ENCODE measurements at places on chromosomes 7 and 10.

GRCh38 chr10:104274762-104275721 lies 6.1 kb downstream of the GSTO2 start:
- ATAC-seq: peak; percentile 85

DNA sequence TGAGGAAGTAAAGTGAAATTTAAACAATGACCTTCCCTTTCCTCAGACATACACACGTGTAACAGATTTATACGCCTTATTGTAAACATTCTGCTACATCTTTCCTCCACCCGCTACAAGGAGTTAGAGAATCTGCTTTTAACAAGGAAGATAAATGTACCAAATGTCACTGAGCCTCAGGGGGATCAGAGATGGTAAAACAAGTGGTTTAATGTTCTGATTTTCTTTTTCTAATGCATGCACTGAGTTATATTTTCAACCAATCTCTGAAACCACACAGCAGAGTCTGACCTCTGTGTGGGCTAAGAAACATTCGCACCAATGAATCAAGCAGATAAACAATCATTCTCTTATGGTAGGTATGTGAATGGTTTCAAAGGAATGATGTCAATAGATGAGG lies 599.5 kb downstream of the ARL4A start:
- no peak for ATAC-seq

DNA sequence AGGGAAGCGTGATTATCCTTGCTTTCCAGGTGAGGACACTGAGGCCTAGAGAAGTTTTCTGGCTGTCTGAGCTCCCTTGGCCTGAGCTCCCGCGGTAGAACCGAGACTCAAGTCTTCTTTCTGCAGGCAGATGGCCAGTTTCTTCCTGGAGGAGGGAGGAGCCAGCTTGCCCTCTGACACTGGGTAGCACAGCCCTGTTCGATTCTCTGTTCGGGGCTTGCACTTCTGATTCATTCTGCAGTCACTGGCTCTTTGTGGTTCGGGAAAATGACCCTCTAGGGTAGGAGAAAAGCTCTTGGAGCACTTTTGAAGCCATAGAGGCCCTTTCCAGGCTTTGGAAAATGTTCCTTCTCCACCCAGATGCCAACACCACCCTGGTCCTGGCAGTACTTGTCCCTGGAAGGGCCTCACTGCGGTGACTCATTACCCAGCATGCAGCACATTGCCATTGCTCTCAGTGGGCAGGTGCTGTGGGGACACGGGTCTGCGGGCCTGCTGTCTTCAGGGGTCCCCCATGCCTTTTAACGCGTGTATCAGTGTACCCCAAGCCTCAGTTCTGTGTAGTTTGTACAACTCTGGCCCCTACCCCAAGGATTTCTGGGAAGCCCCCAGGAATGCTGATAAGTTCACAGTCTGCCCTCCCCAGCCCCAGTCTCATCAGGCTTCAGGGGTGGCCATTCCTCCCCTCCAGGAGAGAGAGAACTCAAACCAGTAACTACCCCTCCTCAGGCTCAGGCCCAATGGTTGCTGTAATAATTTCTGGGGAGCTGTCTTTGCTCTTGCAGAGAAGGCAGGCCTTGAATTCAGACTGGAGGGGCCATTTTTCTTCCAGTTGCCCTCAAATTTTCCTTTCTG lies 11.9 kb downstream of the CHST3 start:
- ATAC-seq: no peak

- no peak for ATAC-seq
These were observed 53.1 kb downstream of the CUX1 start for GRCh38 chr7:101870361-101871062.

- ATAC-seq: peak; percentile 61
These were observed 85.2 kb downstream of the RTKN2 start for GRCh38 chr10:62183442-62183841.
